NCI-H524 treated with DMSO at 0.1 percent for 48 hours (cell line): ENCODE measurements at places on chromosomes 16 and 17.

DNA sequence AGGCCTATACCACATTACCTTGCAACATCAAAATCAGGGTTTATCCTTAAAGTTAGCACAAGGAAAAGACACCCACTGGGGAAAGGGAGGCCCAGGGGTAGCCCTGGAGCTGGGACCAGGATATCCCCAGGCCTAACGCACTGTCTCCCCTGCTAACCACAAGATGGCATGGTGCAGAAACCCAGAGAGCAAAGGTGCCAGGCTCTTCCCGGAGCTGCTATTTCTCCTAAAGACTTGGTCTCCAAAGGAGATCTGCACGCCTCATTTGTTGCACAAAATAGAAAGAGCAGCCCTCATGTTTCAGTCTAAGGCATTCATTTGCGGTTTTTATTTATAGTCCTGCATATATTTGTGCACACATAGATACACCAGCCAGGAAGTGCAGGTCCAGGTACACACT lies 408.6 kb downstream of the SOX9 start:
- DNase-seq: no peak

DNA sequence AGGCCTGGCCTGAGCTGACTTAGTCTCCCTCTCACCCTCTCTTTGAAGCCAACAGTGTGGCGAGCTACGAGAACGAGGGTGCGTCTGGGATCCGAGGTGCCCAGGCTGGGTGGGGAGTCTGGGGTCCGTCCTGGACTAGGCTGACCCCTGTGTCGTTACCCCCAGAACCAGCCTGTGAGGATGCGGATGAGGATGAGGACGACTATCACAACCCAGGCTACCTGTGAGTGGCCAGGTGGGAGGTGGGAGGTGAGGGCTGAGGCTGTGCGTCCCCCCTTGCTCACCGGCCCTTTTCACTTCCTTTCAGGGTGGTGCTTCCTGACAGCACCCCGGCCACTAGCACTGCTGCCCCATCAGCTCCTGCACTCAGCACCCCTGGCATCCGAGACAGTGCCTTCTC lies 1.6 kb downstream of the LAT start:
- no peak for DNase-seq

- no peak for DNase-seq
These were observed 33.4 kb downstream of the CDK5R1 start for GRCh38 chr17:32520104-32520701.

GRCh38 chr17:68592682-68593641 lies 8.2 kb downstream of the FAM20A start:
- DNase-seq: peak; percentile 99

DNA sequence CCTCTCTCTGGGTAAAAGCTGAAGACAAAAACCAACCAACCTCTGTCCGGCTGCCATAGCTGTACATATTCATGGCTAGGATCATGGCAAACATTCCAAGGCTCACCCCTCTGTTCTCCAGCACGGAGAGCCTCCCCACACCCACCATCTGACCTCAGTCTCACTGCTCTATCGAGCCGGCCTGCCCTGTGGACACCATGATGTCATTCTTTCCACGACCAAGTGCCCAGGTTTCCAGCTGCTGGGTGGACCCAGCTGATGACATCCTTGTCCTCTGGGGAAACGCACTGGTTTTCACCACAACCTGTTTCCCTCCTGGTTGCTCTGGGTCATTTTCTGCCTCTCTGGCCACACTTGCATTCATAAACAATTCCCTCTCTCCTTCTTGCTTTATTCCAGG lies 67.7 kb downstream of the NDEL1 start:
- DNase-seq: no peak

DNA sequence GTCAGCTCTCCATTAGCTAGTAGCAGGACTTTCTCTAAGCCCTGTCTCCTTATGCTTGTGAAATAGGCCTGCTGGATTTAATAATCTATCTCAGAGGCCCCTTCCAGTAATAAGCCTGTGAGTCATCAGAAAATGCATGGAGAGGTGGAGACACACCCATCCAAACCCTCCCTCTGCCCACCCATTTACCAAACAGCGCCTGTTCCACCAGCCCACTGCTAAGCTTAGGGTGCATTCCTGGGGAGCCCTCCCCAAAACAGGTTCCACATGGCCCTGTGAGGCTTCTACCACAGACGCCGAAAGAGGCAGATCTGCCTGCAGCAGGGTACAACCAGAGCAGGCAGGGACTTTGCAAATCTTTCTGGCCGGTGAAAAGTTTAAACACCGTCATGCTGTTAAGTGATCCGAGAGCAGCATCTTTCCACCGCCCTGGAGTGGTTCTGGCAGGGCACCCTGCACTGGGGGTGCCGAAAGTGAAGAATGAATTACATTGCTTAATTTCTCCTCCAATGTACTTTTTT lies 99.3 kb downstream of the GAS7 start:
- no peak for DNase-seq

DNA sequence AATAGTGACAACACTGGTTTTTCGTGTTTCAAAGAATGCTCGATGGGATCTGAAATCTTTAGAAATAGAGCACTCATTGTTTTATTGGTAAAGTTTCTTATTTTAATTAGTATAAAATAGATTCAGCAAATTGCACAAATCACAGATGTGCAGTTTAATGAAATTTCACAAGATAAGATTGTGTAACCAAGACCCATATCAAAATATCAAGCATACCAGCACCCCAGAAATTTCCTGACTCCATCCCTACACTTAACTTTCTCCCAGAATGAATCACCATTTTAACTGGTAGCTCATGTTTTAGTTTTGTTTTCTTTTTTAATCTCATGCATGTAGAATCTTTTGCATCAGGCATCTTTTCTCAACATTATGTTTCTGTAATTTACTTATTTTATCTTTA lies 185.9 kb downstream of the KCNJ2 start:
- no peak for DNase-seq

GRCh38 chr17:29049541-29050145 lies 6.7 kb downstream of the PIPOX start:
- no peak for DNase-seq

DNA sequence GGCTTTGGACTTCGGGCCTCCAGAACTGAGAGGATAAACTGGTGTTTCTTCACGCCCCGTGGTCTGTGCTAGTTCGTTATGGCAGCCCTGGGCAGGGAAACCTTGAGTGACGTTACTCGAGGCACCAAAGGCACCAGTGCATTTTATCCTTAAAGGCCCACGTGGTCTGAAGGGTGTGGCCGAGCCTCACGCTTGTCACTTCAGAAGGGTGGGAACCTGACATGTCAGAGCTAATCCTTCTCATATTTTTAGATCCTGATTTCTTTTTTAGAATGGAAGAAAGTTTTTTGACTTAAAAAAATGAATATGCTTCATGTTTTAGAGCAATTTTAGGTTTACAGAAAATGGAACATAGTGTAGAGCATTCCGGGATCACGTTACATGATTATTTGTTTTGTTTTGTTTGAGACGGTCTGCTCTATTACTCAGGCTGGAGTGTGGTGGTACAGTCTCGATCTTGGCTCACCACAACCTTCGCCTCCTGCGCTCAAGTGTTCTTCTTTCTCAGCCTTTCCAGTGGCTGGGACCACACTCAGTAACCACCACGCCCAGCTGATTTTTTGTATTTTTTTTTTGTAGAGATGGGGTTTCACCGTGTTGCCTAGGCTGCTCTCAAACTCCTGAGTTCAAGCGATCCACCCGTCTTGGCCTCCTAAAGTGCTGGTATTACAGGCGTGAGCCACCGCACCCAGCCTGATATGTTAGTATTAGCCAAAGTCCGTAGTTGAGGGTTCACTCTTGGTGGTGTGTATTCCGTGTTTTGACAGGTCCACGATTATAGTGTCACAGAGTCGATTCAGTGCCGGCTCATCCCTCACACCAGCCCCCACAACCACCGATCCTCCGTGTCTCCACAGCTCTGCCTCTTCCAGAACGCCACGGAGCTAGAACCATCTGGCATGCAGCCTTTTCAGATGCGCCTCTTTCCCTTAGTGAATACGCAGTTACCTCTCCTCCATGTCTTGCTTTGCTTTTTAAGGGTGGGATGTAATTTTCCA lies 47.9 kb downstream of the RAB11FIP3 start:
- no peak for DNase-seq

GRCh38 chr17:75069783-75070182 lies 18.0 kb upstream of the SLC16A5 start:
- DNase-seq: no peak

DNA sequence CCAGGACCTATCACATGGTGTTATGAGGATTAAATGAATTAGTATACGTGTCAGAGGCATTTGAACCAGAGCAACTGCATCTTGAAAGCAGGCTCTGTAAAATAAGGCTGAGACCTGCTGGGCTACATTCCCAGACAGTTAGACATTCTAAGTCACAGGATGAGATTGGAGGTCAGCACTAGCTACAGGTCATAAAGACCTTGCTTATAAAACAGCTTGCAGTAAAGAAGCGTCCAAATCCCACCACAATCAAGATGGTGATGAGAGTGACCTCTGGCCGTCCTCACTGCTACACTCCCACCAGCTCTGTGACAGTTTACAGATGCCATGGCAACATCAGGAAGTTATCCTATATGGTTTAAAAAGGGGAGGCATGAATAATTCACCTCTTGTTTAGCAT lies 71.8 kb downstream of the IRF8 start:
- DNase-seq: no peak

DNA sequence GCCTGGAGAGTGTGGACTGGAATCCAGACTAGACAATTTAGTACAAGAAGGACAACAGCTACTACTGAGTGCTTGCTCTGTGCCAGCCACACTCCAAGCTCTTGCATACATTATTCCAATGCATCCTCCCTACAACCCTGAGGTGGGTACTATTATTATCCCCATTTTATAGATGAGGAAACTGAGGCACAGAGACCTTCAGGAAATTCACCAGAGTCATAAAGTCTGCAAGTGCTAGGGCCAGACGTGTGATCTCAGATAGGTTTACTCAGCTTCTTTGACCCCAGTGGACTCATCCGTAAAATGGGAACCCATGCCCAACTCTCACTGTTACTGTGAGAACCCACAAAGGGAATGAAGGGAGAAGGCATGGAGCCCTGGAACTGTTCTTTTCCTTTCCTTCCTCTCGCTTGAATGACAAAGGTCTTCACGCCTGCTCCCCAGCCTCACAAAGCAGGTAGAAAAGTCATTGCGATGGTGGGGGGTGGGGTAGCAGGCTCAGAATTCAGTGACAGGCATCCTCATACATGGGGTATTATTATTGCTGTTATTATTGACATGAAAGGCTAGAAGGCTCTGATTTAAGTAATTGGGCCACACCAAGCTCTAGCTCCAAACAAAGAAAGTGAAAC lies 160.0 kb downstream of the ZNF423 start:
- no peak for DNase-seq

DNA sequence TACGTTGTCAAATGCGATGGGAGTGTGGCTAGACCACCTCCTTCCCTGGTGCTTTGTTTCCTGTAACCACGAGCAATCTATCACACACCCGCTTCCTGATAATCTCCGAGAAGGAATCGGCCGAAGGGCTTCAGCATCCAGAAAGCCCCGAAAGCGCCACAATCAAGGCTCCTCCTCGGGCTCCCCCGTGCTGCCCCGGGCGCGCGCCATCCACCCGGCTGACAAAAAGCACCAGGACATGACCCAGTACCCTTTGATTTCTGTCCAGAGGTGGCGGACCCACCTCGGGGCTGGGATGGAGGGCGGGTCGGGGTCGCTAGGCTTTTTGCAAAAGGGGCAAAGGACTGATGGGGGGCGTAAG lies 743 bp upstream of the ARMC7 start:
- DNase-seq: no peak

DNA sequence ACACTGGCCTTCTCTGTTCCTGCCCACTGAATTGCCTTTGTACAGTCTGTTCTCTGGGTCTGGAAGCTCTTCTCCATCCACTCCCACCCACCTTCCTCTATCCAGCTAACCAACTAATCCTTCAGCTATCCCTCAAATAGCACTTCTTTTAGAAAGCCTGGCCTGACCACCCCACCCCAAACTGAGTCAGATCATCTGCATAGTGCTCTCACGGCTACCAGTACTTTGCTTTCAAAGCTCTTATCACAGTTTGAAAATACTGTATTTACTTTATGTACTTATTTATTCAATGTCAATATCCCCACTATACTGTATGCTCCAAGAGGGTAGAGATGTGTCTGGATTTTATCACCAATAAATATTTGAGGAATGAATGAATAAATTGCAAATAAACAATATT lies 4.5 kb upstream of the CLDN7 start:
- no peak for DNase-seq

DNA sequence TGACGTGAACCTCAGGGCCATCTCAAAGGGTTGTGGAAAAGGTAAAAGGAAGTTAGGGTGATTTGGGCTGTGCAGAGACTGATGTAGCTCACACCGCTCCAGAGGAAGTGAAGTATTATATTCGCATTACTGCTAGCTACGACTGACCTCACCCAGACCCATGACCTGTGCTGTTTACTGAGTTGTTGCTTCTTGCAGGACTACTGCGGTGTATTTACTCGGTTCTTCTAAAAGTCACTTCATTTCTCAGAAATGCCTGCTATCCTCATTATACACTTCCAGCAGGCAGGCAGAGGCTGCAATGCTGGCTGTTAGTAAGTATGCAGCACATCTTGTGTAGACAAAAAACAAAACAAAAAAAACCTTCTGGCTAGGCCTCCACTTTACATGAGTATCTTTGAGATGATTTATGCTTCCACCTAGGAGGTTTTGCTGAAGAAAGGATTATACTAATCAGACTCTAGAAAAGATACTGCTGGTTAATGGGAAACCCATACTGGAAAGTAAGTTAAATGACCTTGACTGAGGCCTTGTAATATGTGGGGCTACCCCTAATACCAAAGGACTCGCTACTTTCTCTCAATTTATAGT lies 76.0 kb downstream of the CREBBP start:
- no peak for DNase-seq

DNA sequence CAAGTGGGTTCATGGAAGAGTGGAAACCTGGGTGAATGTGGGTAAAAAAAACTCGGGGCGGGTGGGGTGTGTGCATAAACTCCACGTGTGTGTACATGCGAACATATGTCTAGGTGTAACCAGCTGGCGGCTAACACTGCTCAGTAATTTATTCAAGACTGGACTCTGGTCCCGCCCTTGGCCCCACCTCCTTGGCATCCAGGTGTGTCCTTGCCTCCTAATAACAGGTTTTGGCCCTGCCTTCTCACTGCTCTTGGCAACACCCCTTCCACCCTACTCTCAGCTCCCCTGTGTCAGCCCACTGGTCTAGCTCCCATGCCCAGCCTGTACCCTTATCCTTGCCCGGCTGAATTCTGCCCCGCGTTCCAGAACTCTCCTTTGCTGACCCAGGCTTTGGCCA lies 8.3 kb downstream of the FLII start:
- no peak for DNase-seq

- no peak for DNase-seq
These were observed 6.6 kb upstream of the PDP2 start for GRCh38 chr16:66873685-66874055.

DNA sequence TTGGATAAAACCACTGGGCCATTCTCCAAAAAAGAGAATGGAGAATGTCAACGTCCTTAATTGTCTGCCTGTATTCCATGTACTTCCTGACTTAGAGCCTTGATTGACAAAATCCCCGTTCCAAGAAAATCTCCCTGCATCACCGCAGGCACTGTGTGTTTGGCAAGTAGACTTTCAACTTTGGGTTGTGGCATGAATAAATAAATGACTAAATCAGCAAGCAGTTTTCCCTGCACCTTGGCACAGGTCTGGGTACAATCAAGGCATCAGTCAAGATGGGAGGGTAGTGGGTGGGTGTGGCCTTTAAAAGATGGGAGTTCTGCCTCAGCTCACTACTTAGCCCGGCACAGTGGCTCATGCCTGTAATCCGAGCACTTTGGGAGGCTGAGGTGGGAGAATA lies 248.5 kb upstream of the RPL38 start:
- DNase-seq: no peak

GRCh38 chr16:47493381-47494337 lies 32.5 kb downstream of the PHKB start:
- DNase-seq: no peak

- DNase-seq: no peak
These were observed 1.0 kb downstream of the ITGA3 start for GRCh38 chr17:50056961-50057330.

GRCh38 chr17:18967916-18968315 lies 16.0 kb downstream of the SLC5A10 start:
- no peak for DNase-seq
